ENCODE measurements at places on chromosomes 4 and X. TPM values are rescaled to one million over a fixed set of nuclear protein-coding genes. Genes with fewer than 3 reads are reported as not detected.

The L1CAM gene
- 122 TPM for total RNA-seq

The GPR143 gene
- total RNA-seq: 18.7 TPM

The NPY1R gene
- 1.7 TPM for total RNA-seq

The TREX2 gene
- not detected for total RNA-seq

The CCDC160 gene
- 0.63 TPM for total RNA-seq

The FGFBP2 gene
- not detected for total RNA-seq

The PFKFB1 gene
- total RNA-seq: 0.14 TPM

The PROM1 gene
- total RNA-seq: 69.0 TPM

The PDCL2 gene
- not detected for total RNA-seq

The SLC25A43 gene
- 5.6 TPM for total RNA-seq

The TAF7L gene
- total RNA-seq: 0.33 TPM

The IGBP1 gene
- total RNA-seq: 54.7 TPM

The MAGEB1 gene
- total RNA-seq: not detected

The UGT2B15 gene
- not detected for total RNA-seq

The SLAIN2 gene
- total RNA-seq: 104 TPM

The MAGEE1 gene
- 2.3 TPM for total RNA-seq

The BEX5 gene
- 7.2 TPM for total RNA-seq

The TMSB15A gene
- 6.2 TPM for total RNA-seq

The RPS6KA6 gene
- total RNA-seq: 5.0 TPM

The FABP2 gene
- total RNA-seq: not detected

The STK26 gene
- 18.7 TPM for total RNA-seq

The MFSD8 gene
- 20.2 TPM for total RNA-seq

The MAGEA12 gene
- not detected for total RNA-seq

The SLC25A53 gene
- 3.4 TPM for total RNA-seq

The HTN3 gene
- total RNA-seq: not detected

The GAGE12F gene
- total RNA-seq: not detected

The TGIF2LX gene
- not detected for total RNA-seq

The NFXL1 gene
- 11.7 TPM for total RNA-seq

The TCEAL2 gene
- 3.8 TPM for total RNA-seq

The GAK gene
- 105 TPM for total RNA-seq

The NDST4 gene
- not detected for total RNA-seq

The SPANXN2 gene
- total RNA-seq: not detected

The SLC2A9 gene
- total RNA-seq: 3.6 TPM

The RHOH gene
- total RNA-seq: not detected

The SMAD1 gene
- total RNA-seq: 39.2 TPM

The GPRASP2 gene
- total RNA-seq: 10.6 TPM

The C4orf54 gene
- total RNA-seq: not detected

The CT47B1 gene
- not detected for total RNA-seq

The FGF16 gene
- total RNA-seq: not detected

The GLRA3 gene
- not detected for total RNA-seq

The TMPRSS11F gene
- not detected for total RNA-seq

The SLC7A11 gene
- total RNA-seq: 30.1 TPM

The PRKG2 gene
- total RNA-seq: 2.3 TPM

The TMEM144 gene
- total RNA-seq: 12.2 TPM

The KLB gene
- 0.21 TPM for total RNA-seq

The VCX gene
- not detected for total RNA-seq

The CTAG1A gene
- not detected for total RNA-seq

The F8A2 gene
- 1.0 TPM for total RNA-seq

The UGT2A3 gene
- not detected for total RNA-seq

The SOD3 gene
- 0.75 TPM for total RNA-seq

The STARD8 gene
- 1.8 TPM for total RNA-seq

The AFM gene
- total RNA-seq: not detected

The SYNPO2 gene
- 0.42 TPM for total RNA-seq

Data from kidney epithelial cell (primary cell).